CD4-positive, alpha-beta T cell treated with Interleukin-15 for 1 hour (primary cell): ENCODE measurements at places on chromosomes 16 and 17.

DNA sequence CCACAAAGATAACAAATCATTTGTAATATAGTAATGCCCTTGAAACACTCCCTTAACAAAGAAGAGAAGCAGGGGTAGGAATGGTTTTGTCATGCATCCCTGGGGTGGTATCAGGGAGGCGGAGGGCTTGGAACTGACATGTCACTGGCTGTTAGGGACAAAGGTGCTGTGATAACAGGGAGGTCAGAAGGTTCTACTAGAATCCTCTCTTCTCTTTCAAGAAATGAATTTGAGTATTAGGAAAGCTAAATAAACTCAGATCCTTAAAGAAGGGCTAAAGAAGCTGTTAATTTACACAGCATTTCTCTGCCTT lies 65.4 kb upstream of the ADAMTS18 start:
- DNase-seq = no peak

DNA sequence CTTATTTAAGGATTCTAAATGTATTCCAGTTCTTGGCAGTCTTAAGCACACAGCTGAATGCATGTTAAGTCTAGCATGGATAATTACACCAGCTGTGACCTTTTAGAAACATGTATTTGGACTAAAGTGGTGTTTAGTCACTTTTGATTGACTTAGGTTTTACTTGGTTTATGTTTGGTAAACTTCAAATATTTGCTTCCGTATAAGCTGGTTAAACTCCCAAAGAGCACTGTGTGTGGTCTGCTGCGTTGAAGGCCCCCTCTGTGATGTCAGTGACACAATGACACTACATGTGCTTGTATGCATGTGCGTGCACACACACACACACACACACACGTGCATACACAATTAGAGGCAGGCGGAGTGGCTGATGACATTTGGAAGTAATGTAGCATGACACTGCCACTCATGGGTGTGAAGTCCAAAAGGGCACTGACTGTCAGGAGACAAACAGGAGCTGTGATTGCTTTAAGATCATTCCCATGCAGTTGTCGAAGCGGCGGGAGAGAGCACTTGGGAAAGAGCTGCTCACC lies 156.1 kb upstream of the CDH13 start:
- DNase-seq = no peak

DNA sequence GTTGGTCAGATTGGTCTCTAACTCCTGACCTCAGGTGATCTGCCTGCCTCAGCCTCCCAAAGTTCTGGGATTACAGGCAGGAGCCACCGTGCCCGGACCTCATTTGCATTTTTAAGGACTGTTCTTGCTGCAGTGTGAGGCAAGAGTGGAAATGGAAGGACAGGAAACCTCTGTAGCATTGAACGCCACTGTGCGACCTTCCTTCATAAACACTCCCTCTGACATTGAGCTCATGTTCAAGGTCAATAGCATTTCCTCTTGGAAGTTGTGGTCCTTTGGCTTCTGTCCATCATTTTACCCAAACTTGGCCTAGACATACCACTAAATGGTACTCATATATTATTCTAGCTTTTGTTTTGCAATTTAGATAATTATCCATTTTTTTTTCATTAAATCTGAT lies 32.8 kb upstream of the ABCA8 start:
- no peak for DNase-seq

GRCh38 chr16:74627506-74628220 lies 20.7 kb upstream of the GLG1 start:
- DNase-seq = no peak

GRCh38 chr17:50260501-50260911 lies 13.8 kb upstream of the TMEM92 start:
- DNase-seq = no peak

- DNase-seq = no peak
These were observed 78.6 kb downstream of the MYH13 start for GRCh38 chr17:10294180-10294579.

GRCh38 chr17:14693382-14693781 lies 392.5 kb downstream of the HS3ST3B1 start:
- no peak for DNase-seq

DNA sequence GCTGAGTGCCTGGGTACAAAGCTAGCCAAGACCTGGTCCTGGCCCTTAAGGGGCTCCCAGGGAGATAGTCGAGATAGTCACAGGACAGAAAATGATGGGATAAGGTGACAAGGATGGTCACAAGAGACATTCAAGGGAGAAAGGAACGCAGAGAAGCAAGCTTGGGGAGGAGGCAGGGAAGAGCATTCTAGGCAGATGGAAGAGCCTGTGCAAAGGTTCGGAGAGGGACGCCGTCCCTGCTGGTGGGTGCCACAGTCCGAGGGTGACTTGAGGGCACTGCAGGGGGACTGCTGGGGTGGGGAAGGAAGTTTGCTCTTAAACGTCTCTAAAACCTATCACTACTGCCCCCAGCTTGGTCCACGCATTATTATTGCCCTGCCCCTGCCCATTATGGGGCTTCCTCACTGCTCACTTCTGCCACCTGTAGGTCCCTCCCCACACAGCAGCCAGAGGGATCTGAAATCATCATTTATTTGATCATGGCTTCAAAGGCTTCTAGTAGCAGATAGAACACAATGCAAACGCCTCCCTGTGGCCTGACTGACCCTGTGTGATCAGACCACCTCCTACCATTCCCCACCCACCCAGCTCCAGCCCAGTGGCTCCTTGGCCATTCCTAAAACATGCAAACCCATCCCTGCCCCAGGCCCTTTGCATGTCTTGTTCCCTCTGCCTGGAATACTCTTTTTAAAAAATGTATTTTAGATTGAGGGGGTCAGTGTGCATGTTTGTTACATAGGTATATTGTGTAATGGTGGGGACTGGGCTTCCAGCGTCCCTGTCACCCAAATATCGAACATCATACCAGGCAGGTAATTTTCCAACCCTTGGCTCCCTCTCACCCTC lies 60.3 kb downstream of the RMI2 start:
- DNase-seq = peak; percentile 24

GRCh38 chr17:79832218-79833109 lies 6.8 kb downstream of the CBX4 start:
- DNase-seq = no peak

- DNase-seq = no peak
These were observed 6.4 kb downstream of the FBRS start for GRCh38 chr16:30664616-30665109.

- DNase-seq = peak; percentile 85
These were observed at the start of gene RAP1GAP2 for GRCh38 chr17:2796164-2797125. Gene RAP1GAP2 (plus strand): TSS chr17:2796438. CDS start chr17:2796528, 90 bp downstream.

GRCh38 chr17:47813077-47813476 lies 8.5 kb downstream of the OSBPL7 start:
- no peak for DNase-seq

- DNase-seq = no peak
These were observed 4.4 kb downstream of the DHRS7B start for GRCh38 chr17:21131137-21131536.

DNA sequence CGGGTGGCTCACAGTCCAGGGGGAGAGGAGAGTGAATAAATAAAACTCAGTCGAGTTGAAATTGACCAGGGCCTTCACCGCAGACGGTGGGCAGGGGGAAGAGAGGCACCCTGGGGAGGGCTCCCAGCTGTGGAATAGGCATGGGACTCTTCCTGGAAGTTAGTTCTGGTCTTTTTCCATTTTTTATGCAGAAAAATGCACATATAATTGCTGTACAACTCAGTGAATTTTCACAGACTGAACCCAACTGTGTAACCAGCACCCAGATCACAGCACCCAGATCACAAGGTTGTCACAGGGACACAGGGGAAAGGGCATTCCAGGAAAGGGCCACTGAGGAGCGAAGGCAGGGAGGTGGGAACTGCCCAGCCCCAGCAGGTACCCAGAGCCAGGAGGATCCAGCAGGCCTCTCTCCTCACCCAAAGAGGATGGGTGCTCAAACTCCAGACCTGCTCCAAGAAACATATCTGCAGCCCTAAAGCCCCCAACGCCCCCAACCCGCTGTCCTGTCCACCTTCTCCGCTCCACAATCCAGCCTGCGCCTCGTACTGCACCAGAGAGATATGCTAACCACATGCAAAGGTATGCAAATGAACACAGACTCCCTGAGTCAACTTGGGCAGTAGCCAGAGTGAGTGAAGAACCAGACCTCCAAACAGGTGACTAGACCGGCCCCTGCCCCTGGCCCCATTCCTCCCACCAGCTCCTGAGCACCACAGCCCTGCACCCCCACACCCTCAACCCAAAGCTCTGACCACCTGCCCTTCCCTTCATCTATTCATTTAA lies 29.1 kb upstream of the EIF1 start:
- DNase-seq = no peak

DNA sequence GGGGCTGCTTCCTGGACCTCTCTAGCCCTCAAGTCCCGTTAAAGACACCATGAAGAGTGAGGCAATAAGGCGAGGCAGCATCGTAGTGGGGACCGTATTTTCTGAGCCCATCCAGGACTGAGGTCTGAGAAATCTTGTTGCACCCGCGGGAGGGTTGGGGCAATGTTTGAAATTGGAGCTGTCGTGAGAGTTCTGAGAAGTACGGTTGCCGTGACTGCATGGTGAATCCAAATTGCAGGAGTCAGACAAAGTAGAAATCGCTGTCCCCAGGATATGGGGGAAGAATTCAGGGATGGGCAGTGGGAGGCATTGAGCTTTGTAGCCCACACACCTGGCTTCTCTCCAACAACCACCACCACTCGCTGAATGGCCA lies 42.0 kb upstream of the RPL38 start:
- DNase-seq = no peak

- no peak for DNase-seq
These were observed 2.2 kb downstream of the TFAP4 start for GRCh38 chr16:4270595-4270994.

DNA sequence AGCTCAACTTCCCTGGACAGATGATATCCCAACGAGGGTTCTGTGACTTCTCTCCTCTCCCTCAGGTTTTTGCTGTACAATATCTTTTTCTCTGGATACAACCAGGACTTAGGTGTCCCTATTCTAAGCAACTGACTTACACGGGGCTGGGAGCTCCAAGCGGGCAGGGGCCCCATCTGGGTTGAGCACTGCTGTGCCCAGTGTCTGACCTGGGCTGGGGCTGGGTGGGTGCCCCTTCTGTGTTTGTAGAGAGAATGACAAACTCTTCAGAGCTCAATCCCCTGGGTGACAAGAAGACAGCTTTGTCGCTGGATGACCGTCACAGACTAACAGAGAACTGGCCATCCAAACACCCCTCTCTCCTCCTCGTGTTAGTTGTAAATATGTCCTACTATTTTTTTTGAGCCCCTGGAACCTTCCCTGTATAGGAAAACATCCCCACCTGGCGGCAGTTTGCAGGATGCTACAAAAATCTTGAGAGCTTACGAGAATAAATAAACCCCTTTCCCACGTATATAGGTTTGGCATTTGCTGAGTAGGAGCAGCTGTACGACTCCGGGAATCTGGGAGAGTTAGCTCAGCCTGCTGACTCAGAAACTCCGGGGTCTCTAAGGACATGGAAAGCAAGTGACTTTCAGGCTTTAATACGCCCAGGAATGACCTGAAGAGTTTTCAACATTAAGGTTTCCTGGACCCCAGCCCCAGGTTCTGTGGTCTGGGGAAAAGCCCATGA lies 23.7 kb upstream of the RCVRN start:
- DNase-seq = no peak

- DNase-seq = peak; percentile 62
These were observed 13.0 kb downstream of the SPIRE2 start for GRCh38 chr16:89841275-89841674.

- DNase-seq = no peak
These were observed 5.8 kb downstream of the ADCY7 start for GRCh38 chr16:50272111-50272571.

GRCh38 chr16:67399218-67399733 lies 6.0 kb upstream of the TPPP3 start:
- peak; percentile 45 for DNase-seq

DNA sequence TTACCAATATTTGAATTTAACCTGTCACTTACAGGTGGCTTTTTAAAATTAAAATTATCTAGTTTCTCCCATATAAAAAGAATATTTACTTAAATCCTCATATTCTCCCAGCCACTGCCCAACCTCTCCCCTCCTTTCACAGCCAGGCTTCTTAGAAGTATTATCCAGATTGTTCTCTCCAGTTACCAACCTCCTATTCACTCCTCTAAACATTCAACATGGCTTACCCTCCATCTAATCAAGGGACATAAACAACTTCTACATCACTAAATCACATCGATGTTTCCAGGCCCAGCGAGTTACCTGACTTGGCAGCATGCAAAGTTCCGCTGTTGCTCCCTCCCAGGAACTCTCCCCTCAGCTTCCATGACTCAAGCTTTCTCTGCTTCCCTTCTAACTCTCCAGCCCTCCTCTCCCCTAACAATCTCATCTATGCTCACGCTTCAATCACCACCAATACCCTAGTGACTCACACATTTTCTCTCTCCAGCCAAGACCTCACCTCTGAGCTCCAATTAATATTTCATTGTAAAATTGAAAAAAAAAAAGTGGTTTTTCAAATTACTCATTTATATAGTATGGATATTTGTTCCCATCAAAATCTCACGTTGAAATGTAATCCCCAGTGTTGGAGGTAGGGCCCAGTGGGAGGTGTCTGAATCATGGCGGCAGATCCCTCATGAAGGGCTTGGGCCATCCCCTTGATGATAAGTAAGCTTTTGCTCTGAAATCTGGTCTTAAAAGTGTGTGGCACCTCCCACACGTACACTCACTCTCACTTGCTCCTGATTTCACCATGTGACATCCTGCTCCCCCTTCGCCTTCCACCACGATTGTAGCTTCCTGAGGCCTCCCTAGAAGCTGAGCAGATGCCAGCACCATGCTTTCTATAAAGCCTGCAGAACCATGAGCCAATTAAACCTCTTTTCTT lies 88.5 kb downstream of the HELZ start:
- no peak for DNase-seq

- DNase-seq = no peak
These were observed 86.6 kb downstream of the SNX11 start for GRCh38 chr17:48194097-48194550.

DNA sequence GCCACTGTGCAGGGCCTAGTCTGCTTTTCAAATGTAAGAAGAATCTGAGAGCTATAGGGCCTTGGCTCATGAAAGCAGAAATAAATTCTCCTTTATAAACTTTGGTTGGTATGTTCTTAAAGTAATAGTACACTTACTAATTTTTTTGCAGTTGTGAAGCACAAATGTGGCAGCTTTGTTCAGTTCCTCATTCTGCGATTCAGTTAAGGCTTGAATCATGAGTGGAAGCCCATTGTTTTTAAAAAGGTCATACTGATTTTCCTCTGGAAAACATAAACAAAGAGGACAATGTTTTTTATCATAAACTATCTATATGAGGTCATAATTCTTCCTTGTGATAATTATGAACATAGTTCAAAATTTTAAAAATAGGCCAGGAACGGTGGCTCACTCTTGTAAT lies 23.6 kb upstream of the DYNC1LI2 start:
- DNase-seq = no peak

GRCh38 chr17:74512624-74513091 lies 18.6 kb downstream of the CD300LB start:
- DNase-seq = peak; percentile 77

- DNase-seq = no peak
These were observed 53.6 kb downstream of the WNT3 start for GRCh38 chr17:46764709-46765401.

- DNase-seq = no peak
These were observed 163.6 kb upstream of the C17orf78 start for GRCh38 chr17:37212179-37212578.

DNA sequence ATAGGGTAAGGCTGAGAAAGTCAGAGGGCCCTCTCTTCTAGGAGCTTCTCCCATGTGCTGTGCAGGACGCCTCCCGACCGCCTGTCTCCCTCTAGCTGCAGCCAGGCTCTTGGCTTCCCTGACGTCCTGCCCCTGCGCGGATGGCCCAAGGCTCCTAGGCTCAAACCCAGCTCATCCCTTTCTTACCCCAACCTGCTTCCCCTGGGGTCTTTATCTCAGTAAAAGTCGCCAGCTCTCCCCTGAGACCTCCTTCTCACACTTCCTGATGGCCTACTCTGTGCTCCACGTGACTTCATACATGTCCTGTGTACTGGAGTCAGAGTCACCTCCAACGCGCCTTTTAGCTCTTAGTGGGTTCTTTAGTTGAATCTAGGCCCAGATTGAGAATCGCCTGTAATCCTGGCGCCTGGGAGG lies 1.1 kb upstream of the ZNF747 start:
- peak; percentile 66 for DNase-seq
